ENCODE measurements at places on chromosomes 4 and X.

- DNase-seq: peak; percentile 76
These were observed 106.1 kb downstream of the PBDC1 start for GRCh38 chrX:76279007-76279406.

- DNase-seq: no peak
These were observed 57.7 kb upstream of the UGT2B7 start for GRCh38 chr4:69038582-69038981.

DNA sequence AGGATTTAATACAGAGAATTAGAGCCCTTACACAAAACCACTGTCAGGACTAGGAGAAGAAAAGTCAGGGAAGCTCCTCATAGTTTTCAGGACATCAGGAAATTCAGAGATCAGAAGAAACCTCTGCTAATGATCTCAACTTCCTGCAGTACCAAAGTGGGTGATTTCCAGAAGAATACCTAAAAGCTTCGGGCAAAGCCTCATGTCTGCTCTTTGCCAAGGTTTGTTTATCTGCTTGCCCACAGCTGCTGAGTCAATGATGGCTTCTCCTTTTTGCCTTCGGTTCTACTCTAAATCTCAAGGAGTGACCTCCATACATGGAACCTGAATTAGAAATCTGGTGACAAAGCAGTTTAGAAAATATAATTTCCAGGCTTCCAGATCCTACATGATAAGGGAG, 68.4 kb downstream of the USP38 start:
- no peak for DNase-seq

- DNase-seq: peak; percentile 36
These were observed 36.9 kb downstream of the SORBS2 start for GRCh38 chr4:185774845-185775680.

- DNase-seq: no peak
These were observed 639.4 kb upstream of the INTU start for GRCh38 chr4:126993351-126993750.

GRCh38 chrX:13598877-13599276, 29.5 kb downstream of the EGFL6 start:
- peak; percentile 14 for DNase-seq

GRCh38 chr4:173252024-173252935, 81.9 kb downstream of the HMGB2 start:
- DNase-seq: peak; percentile 55

GRCh38 chr4:70936200-70936787, 34.1 kb downstream of the MOB1B start:
- no peak for DNase-seq

DNA sequence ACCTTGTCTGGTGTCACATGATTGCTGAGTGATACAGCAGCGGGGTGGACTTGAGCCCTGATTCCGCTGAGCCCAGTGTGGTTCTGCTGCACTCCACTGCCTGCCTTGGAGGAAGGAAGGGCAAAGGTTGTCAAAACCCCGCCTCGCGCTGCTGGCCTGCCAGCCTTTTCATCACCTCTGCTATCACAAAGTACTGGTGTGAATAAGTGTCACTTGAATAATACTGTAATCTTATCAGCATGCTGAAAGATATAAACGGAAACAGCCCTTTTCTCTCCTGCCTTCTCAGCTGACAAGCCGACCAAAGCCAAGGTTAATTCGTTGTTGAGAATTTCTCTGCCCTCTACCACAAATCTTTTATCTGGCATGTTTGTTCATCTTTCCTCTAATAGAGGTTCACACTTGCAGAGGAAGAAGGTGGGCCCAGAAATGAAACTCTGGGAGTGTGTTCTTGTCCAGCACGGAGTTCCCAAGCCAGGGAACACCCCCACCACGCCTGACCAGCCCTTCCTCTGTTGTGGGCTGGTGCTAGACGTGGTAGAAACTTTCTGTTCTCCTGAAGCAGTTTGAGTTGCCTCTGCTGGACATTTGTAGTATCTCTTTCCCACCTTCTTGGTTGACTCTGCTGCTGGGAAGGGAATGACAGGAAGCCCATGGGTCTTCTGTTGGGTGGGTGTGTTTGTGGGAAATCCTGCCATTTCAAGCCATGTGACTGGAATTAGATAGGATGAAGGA, 21.5 kb downstream of the FHDC1 start:
- peak; percentile 96 for DNase-seq

DNA sequence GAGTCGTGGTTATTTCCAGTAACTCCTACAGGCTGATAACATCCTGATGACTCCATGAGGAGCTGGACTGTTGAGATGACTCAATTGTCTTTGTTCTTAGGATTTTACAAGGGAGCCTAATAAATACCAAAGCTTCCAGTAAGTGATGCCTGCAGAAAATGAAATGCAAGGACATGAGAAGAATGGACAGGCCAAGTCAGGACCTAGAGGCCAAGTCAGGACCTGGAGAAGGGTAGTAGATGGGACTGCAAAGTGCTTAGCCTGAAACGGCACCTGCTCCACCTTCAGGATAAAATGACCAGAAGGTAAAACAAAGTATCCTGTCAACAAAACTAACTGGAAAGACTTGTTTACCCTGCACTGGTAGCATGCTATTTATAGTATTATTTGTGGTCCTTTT, 6.4 kb upstream of the SLC10A6 start:
- no peak for DNase-seq

GRCh38 chrX:7091923-7092322, 55.6 kb upstream of the STS start:
- no peak for DNase-seq

GRCh38 chr4:94766856-94767255, 9.1 kb downstream of the BMPR1B start:
- DNase-seq: peak; percentile 24

DNA sequence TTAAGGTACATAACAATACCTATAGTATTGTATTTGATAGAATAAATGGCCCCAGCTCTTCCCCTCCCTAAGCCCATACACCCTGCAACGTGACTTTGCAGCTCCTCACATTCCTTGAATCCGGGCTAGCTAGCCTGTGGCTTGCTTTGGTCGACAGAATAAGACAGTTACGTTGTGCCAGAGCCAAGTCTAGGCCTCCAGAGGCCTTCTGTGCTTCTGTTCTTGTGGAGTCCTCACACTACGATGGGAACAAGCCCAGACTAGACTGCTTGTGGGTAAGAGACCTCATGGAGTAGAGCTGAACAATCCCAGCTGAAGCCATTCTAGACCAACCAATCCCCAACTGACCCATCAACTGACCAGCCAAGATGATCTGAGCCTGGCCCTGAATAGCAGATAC, 102.4 kb upstream of the PLAC1 start:
- DNase-seq: no peak

GRCh38 chr4:8345946-8346814, 76.6 kb downstream of the HTRA3 start:
- DNase-seq: no peak

GRCh38 chr4:78343682-78344081, 207.9 kb upstream of the ANXA3 start:
- no peak for DNase-seq

DNA sequence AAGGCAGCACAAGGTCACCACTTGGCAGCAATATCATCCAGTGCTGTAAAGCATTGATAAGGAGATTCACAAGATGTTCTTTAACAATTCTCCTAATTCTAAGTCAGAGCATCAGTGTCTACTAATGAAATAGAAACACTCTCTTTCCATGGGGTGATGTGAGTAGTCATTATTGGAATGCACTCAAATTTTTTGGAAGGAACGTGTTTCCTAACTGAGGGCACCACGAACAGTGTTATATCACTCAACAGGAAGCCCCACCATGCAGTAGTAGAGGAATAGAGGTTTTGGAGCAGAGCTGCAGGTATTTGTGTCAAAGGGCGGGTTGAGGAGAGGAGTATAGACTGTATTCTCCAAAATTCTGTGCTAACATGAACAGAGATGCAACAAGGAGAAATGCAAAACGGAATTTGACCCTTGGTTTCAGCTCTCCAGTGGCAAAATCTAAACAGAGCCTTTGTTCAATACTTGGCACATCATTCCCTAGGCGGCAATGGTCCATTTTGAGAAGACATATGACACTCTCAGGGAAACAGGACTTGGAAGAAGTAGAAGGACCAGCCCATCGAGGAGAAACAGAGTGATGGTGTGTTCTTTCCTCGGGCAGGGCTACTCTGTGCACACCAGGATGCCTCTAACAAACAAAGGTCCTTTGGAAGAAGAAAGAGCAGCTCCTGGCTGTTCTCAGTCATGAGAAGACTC, 98.9 kb downstream of the CPEB2 start:
- no peak for DNase-seq

DNA sequence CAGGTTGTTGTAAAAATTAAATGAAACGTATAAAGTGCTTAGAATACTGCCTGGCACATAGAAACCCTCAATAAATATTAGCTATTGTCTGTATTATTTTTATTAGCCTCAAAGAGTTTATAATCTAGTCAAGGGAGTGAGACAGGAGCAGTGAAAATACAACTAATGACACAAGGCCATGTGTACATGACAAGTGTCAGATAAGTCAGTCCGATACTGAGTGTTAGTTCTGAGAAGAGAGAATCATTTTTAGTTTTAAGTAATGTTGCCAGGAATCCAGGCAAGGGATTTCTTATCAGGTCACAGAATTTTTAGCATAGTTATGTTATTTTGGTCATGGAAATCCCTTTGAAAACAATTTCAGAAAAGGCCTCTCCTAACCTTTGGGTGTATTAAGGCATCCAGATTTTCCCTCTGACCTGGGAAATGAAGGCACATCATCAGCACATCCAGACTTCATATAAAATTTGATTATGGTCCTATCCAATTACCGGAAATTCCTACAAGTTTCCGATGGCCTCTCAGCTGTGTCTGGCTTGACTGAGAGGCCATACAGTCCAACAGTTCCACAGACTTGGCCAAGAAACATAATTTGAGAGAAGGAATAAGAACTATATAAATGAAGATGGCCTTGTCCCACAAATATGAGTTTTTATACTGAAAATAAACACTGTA, 35.7 kb downstream of the PPARGC1A start:
- DNase-seq: no peak

GRCh38 chrX:152220606-152221005, 82.2 kb upstream of the MAGEA10 start:
- DNase-seq: no peak

DNA sequence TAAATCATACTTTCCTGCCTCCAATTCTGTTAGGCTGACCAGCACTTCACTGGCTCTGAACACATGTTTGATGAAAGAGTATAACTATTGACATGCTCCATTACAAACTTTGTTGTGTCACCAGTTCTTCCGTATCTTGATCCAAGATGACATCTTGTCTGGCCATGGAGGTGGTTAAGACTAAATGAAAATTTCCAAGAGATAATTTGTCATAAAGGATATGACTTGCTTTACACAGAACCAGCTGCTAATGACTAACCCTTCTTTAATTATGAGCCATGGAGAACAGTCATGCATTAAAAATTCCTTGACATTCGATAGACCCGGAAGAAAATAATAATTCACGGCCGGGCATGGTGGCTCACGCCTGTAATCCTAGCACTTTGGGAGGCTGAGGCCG, 17.7 kb upstream of the N4BP2 start:
- DNase-seq: no peak
